Stimulated activated CD4-positive, alpha-beta T cell treated with anti-CD3 and anti-CD28 coated beads, Interleukin-15, amount 100 ng/mL, for 48 hours (primary cell): ENCODE measurements at places on chromosomes 6 and 20.

DNA sequence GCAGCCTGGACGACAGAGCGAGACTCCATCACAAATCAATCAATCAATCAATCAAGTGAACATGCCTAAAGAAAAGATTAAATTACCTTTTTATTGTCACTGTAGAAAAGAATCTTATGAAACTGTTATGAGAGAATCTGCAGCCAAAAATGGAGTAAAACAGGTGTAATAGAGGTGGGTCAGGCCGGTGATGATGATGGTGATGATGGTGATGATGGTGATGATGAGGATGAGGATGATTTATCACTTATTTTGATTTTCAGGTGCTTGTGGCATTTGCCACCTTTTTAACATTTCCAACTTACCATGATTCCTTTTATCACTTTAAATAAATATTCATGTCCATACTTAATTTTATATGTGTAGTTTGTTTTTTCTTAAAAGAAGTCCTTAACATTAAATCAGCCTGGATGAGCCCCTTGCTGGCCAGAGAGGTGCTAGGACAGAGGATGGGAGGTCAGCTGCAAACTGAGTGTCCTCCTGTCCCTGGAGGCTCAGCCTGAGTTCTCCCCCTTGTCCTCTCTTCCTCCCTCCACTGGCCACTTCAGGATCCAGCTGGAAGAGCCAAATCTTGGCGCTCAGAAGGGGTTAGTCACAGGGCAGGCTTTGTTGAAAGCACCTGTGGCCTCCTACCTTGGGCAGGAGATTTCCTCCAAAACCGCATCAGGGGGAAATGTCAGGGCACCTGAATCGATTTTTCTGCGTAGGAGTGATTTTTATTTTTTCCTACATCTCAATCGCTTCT, 32.6 kb downstream of the SLC2A10 start:
- DNase-seq = no peak

DNA sequence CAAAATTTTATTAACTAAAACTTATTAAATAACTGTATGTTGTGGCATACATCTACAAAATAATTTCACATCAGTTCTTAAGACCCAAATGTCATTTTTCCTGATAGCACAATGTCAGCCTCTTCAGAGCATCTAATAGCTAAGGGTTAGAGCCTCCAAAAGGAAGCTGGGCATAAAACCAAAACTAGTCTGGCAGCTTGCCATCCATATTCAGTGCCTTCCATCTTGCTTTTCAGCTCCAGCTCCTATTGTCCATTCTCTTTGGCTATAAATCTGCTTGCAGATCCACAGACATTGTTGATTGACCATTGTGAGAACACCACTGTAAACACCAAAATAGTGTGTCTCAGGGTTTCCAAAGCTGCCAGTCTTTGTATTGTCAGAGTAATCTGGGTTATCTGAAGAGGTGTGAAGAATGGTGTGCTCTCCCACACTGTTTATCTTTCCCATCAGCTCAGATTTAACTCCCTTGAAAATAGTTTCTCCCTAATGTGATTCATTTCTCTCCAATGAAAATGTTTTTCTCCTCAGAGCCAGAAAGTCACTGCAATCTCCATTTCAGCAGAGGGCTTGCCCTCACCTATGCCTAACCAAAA, 154.8 kb upstream of the KCNQ5 start:
- DNase-seq = no peak

- no peak for DNase-seq
These were observed 319.5 kb upstream of the HSF2 start for GRCh38 chr6:122079916-122080315.

DNA sequence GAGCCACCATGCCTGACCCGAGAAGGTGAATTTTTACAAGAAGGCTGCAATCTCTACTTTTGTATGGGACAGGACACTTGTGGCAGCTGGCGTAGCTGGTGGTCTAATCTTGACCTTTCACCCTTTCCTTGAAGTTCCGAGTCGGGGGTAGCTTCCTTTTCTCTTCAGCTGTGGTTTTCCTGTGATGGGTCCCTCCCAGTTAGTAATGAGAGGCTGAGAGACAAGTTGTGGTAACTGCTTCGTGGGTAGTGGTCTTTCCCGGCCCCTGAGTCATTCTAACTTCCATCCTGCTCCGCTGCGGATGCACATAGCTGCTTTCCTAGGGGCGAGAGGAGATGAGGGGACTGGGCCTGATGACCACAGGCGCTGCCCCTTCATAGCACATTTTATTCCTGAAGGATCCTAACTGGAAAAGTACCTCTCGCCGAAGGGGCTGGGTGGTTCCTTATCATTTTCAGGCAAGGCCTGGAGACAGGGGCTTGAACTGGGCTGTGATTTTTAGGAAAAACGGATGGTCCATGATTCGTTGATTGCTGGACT, 3.1 kb downstream of the SYNJ2 start:
- no peak for DNase-seq

GRCh38 chr6:28371706-28372451, 22.1 kb downstream of the ZKSCAN3 start:
- no peak for DNase-seq

DNA sequence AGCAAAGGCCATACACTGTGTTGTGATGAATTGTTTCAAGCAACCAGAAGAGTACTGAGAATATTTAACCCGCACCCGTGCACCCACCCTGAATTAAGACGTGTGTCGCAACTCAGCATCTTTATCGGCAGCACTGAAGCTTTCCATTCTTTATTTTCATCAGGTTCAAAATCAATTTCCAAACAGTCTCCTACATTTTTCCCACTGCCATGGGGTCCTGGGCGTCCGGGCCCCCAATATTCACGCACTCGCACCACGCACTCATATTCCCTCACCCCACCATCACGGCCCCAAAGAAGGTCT, 1.8 kb downstream of the LTB start:
- DNase-seq = no peak

DNA sequence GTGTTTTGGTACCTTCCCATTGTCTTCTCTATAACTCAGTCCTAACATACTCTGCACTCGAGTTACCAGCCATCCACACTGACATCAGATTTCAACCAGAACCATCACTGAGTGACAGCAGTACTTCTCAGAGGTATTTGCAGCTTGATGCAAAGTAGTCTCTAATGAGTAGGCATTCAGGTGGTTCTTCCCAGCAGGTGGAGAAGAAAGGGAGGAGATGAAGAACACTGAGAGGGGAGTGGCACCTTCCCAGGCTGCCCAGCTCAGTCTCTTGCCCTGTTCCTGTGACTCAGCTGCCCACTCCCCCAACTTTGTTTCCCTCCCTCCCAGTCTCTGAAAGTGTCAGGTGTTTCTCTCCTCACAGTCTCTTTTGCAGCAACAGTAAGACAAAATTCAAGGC, 38.7 kb upstream of the SMIM28 start:
- DNase-seq = no peak
